Adrenal gland (tissue), 19 donors: ENCODE measurements at places on chromosomes 5 and 9. TPM values are rescaled to one million over a fixed set of nuclear protein-coding genes. Genes with fewer than 3 reads are reported as not detected.

Gene COL5A1
- 3.5 TPM for polyA plus RNA-seq

Gene GFRA3
- polyA plus RNA-seq, result 1.8 TPM

Gene PCDHB12
- polyA plus RNA-seq, result 0.47 TPM

DNA sequence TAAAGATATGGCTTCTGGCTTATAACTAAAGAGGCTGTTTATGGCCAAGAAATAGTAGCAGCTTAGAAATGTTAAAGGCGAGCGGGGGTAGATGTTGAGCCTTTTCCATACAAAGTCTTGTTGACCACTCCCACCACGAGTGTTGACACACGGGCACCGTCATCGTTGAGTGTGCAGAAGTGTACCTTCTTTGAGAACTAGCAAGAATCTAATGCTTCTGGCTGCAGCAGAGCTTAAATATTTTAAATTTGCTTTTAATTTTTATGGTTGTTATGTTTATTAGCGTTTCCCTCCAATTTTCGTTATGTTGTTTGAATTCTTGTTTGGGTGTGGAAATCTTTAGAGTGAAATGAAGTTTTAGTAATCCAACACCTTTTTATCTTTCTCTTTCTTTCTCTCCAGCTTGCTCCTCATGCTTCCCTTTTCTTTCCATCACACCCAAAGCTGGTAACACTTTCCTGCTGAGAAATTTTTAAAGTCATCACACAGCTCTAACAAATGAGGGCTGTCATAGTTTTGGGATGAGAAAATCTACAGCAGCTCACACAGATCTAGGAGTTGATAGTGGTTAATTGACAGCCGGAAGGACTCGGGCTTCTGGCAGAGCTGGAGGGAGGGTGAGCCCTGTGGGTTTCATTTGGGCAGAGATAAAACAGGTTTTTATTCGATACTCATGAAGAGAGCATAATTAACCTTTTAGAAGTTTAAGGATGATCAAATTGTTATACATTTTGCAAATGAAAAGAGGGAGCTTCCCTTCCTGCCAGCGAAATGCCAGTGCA lies 120.1 kb upstream of the ZNF608 start:
- DNase-seq, result no peak

DNA sequence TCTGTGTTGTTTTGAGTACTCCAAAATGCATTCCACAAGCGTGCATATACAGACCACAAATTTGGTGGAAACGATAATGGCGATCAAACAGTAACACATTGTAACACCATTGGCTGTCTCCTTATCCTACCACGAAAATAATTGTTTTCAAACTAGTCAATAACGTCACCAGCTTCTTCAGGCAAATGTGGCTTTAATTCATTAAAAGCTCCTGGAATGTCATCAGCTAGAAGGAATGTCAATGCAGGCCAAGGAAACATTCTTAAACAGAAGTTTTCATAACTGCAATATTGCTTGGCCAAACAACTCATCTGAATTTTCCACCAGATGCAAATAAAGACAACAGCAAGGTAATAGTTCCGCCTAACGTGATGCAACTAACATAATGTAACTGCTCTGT lies 71.6 kb upstream of the XPA start:
- no peak for DNase-seq

DNA sequence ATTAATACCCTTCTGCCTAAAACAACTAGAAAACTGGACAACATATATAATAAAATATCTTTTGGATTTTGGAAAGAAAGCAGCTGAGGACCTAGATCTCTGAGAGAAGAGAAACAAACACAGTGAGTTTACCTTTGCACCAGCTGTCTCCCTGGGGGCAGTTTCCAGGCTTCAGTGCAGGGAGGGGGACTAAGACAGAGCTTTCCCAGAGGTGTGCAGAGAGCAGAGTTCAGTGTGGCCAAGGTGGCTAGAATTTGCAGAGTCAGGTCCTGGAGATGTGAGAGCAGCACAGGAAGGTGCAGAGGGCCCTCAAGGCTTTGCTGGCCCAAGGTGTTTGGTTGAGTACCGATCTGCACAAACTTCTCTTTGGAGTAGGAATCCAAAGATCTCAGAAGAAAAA lies 26.3 kb upstream of the PTPDC1 start:
- no peak for DNase-seq
